Mesothelial cell of epicardium (in vitro differentiated cells): ENCODE measurements at places on chromosomes 1 and 21.

GRCh38 chr1:11456965-11457364 lies 22.0 kb upstream of the DISP3 start:
- no peak for DNase-seq

- no peak for DNase-seq
These were observed 78.4 kb upstream of the DIRAS3 start for GRCh38 chr1:68128820-68129219.

DNA sequence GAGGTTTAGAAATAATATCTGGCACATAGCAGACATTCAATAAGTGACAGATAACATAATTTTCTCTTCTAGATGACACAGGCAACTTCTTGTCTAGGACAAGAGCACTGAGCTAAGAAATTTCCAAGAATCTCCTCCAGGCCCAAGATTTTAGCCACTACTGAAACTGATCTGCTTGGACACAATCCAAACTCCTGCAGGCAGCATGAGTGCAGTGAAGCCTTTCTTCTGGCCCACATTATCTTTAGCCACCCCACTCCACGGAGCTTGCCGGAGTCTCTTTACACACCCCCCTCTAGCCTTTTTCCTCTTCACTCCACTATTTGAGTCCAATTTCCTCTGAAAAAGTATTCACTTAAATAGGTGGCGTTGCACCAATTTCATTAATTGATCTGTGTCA lies 142.9 kb upstream of the DUSP10 start:
- no peak for DNase-seq

DNA sequence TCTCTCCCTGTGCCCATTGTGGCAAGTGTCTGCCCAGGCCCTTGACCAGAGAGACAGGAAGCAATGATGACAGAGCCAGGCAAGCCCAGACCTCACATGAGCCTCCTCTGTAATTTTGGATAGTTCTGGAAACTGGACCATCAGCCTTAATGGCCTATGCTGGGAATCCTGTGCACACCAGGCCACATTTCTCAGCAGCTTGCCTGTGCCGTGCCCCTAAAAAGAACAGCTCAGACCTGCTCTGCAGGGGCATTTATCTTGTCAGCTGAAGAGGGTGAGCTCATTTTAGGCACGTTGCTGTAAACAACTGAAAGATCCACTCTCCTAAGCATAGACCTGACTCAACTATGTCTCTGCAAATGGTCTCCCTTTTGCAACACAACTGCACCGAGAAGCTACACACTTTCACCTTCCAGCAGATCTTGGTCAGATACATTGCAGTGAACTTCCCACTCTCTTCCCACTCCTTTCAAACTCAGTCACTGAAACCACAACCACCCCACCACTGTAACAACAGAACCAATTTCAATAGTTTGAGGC lies 53.5 kb upstream of the BACH1 start:
- DNase-seq = no peak

- no peak for DNase-seq
These were observed 141.2 kb downstream of the PGBD5 start for GRCh38 chr1:230284891-230285290.

DNA sequence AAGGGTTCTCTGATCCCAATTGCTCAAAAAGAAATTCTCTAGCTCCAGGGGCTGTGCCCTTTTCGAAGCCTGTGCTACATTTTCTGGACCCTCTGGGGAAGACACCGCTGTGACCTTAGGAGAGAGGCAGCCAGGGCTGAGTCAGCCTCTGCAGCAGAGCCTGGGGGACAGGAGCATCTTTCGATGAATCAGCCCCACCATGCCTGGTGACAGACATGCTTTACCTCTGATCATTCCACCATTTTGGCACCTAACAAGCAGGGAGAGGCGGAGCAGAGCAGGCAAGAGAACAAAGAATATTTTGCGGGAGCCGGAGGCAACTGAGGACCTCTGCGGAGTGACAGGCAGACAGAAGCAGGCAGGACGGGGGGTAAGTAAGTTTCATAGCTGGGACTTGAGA lies 84.9 kb downstream of the VWA5B1 start:
- no peak for DNase-seq

- DNase-seq = peak; percentile 42
These were observed 577 bp upstream of the CEP350 start for GRCh38 chr1:179953974-179954492.

- DNase-seq = no peak
These were observed 319.0 kb downstream of the HHAT start for GRCh38 chr1:210647406-210648333.

DNA sequence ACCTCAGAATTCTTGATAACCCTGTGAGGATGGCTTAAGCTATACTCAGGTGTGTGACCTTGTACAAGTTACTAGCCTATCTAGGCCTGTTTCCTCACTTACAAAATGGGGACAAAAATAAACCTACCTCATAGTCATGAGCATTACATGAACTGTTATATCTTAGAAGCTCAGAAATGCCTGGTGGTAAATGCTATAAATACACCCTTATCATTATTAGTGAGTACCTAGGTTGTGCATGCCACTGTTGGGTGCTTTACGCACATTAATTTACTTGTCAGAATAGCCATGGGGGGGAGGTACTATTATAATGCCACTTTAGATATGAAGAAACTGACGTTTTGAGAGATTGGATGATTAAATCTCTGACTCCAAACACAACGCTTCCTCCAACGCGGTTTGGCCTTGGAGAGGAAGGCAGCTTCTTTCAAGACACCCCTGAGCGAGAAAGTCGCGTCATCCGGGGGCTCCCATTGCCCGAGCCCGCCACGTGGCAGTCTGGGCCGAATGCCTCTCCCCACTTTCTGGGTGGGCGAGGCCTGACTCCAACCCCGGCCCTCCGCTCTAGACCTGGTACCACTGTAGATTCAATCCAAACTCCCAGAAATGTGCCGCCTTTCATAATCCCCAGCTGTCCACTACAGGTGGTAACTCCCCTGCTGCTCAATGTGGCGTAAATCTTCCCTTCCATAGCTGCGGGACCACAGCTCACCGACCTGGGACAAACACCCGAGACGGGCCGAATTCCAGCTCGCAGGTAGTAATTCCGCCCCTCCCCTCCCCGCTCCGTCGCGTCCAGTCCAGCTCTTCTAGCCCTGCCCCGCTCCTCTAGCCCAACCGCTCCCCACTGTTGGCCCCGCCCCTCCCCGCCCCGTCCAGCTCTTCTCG lies 771 bp upstream of the RAD54L start:
- peak; percentile 39 for DNase-seq
